MG63 (cell line): ENCODE measurements at places on chromosomes 1 and 21. TPM values are rescaled to one million over a fixed set of nuclear protein-coding genes. Genes with fewer than 3 reads are reported as not detected.

GRCh38 chr1:229924639-229925038 lies 142.4 kb upstream of the GALNT2 start:
- DNase-seq, result no peak

DNA sequence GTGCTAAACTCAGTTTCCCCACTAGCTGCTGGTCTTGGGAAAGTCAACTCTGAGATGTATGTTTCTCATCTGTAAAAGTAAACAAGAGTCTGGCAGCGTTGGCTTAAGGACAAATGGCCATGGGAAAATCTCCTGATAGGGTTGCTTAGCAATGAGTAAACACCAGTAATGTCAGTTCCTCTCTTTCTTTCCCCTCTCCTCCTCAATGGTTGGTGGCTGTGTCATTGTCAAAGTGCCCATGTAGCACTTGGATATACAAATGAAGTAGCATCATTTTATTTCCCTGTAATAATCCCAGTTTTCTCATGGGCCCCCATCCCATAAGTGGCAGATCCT lies 2.2 kb upstream of the FYB2 start:
- no peak for DNase-seq

- DNase-seq, result peak; percentile 96
Observed at GRCh38 chr1:225817611-225818061, 7.7 kb downstream of the EPHX1 start.

DNA sequence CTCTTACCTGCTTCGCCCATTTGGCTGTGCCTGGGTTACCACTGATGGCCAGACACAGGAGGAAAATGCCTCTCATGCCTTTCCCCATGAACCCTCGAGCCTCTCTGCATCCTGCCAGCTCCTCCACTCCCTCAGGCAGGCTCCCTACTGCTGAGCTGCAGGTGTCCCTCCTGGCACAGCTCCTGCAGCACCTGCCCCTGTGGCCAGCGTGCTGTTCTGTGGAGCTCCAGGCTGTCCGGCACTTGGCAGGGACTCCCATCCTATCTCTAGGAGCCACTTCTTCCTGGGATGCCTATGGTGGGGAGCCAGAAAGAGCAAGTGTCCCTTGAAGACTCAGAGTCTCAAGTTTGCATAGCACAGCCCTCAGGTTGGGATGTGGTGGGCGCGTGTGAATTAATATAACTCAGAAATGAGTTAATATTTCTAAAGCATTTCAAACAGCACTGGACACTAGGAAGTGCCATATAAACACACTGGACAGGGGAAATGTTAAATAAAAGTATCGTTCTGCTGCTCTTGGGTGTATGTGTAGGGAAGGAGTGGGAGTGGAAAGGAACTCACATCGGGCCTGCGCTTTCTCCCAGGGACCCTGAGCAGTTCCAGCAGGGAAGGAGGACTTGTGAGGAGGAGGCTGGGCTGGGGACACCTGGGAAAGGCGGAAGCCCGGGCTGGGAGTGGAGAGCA lies 2.7 kb downstream of the LRRC71 start:
- no peak for DNase-seq

TNFRSF9 gene
- total RNA-seq, result not detected in 2 replicates

DNA sequence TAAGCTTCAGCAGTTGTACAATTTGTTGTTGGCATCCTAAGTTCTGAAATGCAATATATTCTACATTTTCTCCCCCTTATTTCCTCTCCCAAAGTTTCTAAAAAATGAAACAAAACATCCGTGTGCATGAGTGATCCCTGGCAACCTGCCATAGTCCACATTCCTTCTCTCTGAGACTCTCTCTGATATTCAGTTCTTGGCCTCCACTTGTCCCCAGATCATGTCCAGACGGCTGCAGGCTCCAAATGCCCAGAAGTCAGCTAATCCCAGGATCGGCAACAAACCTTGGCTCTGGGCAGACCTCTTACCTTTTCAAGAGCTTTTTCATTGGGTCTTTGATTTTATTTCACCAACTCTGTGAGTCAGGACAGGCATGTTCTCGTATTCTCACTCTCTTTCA lies 187.8 kb downstream of the ETS2 start:
- peak; percentile 95 for DNase-seq

SWT1 gene
- 2.3 and 2.9 TPM in 2 replicates for total RNA-seq

DNA sequence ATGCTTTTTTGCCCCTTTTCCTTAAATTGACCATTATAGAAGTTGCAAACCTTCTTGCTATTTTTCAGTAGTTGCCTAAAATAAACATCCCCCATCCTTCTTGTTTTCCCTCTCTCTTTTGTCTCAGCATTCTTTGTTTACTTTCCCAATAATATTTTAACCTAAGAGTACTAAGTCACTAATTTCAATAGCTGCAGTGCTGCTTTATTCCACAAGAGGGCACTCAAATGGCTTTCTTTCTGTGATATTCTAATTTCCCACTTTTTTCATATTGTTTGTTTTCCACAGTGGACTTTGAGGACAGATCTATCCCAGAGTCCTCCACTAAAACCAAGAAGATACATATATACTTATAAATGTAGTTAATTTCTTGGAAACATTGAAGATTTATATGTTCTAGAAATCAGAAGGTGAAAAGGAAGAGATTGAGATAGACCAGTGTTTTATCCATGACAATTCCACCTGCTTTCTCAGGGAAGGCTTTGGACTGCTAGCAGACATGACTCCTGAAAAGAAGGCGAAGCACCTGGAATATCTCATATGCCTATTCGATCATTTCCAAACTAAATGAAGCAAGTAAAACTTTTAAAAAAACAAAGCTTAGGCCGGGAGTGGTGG lies 104.8 kb upstream of the GRIK1 start:
- no peak for DNase-seq

OR10Z1 gene
- total RNA-seq, result not detected in 2 replicates
